Stimulated activated CD4-positive, alpha-beta T cell treated with anti-CD3 and anti-CD28 coated beads, Interleukin-1b, Interleukin-23, amount 100 ng/mL, for 4 hours (primary cell): ENCODE measurements at places on chromosomes 11 and 22.

GRCh38 chr11:123899792-123900191 is 2.2 kb upstream of the OR8D4 start:
- no peak for DNase-seq

- DNase-seq, result no peak
Measured at GRCh38 chr11:69531071-69531716, 49.7 kb downstream of the LINC01488 start.

GRCh38 chr11:111391328-111392124 is 12.5 kb upstream of the POU2AF1 start:
- DNase-seq, result no peak

DNA sequence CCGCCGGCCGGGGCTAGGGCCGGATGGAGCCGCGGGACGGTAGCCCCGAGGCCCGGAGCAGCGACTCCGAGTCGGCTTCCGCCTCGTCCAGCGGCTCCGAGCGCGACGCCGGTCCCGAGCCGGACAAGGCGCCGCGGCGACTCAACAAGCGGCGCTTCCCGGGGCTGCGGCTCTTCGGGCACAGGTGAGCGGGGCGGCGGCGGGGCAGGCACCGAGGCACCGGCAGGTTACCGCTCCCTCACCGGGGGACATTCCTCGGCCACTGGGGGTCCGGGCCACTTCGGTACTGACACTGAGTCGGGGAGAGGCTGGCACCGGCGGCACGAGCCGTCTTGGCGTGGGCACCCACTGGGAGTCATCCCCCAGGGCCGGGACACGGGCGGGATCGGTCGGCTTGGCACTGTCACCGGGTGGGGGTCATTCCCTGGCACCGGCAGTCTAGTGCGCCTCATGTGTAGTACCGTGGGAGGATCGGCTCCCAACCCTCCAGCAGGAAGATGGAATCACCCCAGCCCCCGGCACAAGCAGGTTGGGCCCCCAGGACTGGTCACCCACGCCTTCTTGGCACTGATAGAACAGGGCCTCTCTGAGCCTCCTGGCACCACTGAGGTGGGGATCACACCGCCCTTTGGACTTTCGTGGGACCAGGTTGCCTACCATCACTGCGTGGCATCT is 511 bp downstream of the DGKZ start:
- DNase-seq, result no peak

- DNase-seq, result no peak
Measured at GRCh38 chr22:20431511-20432192, 6.0 kb downstream of the SCARF2 start.
